Progenitor cell of endocrine pancreas (in vitro differentiated cells): ENCODE measurements at places on chromosomes 4 and X.
A peak's percentile ranks its signal among the peaks of the same experiment; 100 is the strongest.

GRCh38 chrX:129540722-129541184 is 694 bp downstream of the OCRL start:
- DNase-seq = no peak

DNA sequence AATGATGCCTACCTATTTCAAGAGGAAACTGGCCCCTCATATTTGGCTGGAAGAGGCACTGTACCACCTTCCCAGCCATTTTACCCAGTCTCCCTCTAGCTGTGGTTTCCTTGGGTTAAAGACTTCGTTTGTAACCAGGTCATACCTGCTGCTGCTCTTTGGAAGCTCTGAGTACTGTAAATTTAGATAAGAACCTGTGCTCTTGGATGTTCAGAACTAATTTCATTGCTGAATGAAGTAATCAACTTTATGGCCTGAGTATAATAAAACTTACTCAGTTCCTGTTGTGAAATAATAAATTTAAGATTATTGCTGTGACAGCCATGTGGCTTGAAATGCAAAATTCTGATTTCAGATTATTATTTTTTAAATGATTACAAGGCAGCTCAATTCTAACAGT is 12.2 kb downstream of the MTTP start:
- no peak for DNase-seq

DNA sequence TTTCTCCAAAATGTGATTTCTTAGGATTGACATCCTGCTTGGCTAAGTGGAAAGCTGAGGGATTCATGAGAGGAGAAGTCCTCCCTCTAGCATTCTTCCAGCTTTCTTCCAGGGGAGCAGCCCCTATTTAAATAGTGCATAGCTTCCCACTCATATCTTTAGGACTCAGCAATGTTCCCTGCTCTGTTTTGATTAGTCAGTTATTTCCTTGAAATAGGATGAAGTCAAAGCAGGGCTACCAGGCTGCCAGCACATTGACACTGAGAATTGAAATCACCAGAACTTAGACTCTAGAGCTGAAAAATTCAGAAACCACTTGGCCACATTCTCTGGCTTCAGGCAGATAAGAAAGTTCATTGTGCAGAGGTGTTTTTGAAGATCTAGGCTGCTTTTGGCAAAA is 74.7 kb upstream of the SMAD1 start:
- DNase-seq = no peak

DNA sequence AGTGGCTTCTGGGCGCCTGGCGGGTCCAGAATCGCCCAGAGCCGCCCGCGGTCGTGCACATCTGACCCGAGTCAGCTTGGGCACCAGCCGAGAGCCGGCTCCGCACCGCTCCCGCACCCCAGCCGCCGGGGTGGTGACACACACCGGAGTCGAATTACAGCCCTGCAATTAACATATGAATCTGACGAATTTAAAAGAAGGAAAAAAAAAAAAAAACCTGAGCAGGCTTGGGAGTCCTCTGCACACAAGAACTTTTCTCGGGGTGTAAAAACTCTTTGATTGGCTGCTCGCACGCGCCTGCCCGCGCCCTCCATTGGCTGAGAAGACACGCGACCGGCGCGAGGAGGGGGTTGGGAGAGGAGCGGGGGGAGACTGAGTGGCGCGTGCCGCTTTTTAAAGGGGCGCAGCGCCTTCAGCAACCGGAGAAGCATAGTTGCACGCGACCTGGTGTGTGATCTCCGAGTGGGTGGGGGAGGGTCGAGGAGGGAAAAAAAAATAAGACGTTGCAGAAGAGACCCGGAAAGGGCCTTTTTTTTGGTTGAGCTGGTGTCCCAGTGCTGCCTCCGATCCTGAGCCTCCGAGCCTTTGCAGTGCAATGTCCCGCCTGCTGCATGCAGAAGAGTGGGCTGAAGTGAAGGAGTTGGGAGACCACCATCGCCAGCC is at the start of gene ATOH1:
TSS of gene ATOH1 (plus strand) at position 422 of the 663 bp plus-strand sequence. CDS start at position 596, 174 bp downstream.
- DNase-seq = peak; percentile 37

DNA sequence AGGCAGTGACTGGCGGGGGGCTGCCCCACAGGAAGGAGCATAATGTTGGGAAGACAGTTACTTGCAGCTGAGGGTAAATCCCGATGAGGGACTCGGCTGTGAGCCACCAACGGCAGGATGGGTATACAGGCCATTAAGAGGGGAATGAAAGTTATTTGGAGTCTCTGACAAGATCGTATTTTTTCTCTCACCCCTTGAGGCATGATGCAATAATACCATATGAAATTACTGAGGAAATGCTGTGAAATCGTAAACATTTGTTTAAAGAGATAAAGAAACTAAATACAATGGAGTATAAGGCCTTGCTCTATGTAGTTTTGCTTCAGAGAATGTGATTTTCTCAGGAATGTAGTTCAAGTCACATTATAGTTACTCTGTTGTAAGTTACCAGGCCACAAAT is 12.7 kb downstream of the IL1RAPL1 start:
- DNase-seq = no peak

DNA sequence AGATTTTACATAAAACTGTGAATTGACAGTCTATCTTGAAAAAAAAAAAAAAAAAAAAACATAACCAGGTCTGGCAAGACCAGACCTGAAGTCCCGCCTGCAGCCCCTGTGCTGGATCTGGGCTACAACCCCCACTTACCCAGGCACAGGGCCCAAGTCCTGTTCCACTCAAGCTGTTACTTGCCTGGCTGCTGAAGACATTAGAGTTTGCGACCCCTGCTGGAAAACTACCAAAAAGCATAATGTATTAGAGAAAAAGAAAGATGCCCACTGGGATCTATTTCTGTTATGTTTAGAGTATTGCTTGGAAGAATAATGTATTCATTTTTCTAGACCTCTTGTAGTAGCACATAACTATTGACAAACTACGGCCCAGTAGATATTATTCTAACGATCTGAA is 4.7 kb downstream of the HS3ST1 start:
- no peak for DNase-seq

DNA sequence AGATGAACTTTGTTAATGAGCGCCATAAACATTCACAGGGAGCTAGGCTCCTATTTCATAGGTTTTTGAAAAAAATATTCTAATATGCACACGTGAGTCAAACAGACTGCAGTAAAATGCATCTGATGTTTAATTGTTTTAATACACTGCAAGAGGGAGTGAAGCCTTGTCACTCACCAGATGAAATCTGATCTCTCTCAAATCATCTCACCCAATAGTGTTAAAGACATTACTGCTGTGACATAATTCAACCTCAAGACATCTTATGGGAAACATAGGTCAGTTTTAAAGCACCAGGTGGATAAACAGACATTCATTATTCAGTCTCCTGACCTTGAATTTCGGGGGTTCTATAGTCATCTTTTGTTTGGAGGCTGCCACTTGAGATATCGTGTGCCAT is 148.3 kb downstream of the MAML3 start:
- DNase-seq = no peak

DNA sequence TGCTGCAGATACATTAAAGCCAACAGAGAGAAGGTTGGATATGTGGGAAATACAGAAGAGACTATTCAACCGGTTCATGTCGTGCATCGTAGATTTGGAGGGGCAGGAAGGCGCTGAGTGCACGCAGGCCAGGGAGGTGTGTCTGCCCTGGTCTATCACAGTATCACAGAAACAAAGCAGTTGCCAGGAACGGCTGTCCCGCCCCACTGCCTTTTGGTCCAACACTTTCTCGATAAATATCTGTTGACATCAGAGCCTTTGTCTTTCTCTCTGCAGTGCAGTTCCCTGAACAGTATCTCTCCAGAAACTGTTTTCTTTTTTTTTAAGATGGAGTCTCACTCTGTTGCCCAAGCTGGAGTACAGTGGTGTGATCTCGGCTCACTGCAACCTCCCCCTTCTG is 151.1 kb upstream of the BCOR start:
- no peak for DNase-seq

DNA sequence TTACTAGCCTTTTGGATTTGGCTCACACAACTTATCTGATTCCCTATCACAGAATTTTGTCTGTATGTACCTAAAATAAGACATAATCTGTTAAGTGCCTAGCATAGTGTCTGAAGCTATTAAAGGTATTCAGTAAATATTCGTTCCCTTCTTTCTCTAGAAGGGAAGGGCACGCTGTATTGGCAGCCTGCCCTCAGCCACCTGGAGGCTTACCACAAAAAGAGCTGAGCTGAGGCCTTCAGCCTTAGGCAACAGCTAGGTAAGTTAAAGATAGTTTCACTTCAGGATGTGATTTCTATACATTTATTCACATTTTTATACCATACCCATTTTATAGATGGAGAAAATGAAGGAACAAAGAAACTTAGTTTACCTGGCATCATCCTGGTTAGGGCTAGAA is 400.0 kb upstream of the LCORL start:
- DNase-seq = no peak

DNA sequence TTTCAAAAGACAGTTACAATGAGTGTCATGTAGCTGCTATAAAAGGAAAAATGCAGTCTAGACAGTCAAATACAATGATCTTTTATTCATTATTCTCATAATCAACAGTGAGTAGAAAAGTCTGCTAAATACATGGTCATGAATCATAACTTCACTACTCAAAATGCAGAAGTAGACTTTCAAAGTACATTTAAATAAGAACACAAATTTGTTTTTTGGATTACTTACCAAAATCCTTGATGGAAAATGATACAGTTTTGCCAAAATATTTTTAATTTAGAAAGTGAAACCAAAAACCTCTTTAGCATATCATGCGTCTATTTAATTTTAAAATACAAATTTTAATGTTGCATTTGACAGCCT is 4.9 kb downstream of the ACSL4 start:
- no peak for DNase-seq

DNA sequence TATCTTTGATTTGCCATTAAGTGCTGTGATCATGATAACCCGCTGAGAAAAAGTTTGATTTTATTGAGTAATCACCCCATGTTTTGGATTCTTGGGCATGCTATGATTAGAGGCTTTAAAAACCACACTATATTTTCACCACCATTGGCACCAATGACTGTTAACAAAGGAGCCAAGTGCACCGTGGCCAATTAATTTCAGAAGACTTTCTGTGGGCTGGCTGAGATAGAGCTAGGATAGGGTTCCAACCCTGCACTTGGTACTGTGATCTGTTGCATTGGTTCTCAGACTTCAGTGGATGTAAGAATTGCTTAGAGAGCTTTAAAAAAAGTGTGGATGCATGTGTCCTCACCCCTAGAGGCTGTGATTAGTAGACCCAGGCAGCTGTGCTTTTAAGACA is 32.4 kb downstream of the OCRL start:
- DNase-seq = no peak

DNA sequence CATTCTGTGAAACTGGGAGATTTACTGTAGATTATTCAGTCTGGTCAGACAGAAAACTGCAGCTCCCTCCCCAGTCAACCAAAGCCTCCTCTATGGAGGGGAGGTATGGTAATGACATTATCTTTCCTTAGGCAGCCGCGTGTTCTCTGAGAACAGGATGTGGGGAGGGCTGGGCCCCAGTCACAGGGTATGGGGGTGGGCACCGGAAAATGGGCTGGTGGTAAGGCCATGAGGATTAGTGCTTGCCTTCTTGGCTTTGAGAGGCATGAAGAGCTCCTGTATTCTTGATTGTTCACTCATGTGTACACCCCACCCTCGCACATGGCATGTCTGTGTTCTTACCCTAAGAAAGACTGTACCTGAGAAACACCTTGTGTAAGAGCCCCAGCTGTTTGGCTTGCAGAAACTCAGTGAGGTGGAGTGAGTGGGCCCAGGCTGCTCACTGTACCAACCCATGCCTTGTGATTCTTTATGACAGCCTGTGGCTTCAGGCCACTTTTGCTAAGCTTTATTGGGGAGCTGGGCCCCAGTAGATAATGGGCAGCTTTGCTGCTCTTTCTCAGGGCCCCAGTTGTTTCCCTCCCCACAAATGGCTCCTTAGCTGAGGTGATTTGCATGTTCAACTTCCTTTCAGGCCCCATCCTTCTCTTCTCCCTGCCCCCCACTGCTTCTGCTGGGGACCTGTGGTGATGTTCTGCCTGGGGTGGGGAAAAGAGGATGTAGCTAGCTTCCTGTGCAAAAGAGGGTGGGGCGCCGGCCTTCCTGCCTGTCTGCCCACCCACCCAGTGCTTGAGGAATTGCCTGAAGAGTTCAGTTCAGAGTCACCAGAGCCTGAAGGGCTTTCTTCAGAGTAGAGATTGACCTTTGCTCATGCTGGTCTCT is 30.7 kb downstream of the MSN start:
- no peak for DNase-seq

- no peak for DNase-seq
Measured at GRCh38 chrX:22575161-22575845, 302.6 kb downstream of the CBLL2 start.

- no peak for DNase-seq
Measured at GRCh38 chr4:177975315-177975987, 533.2 kb upstream of the AGA start.

DNA sequence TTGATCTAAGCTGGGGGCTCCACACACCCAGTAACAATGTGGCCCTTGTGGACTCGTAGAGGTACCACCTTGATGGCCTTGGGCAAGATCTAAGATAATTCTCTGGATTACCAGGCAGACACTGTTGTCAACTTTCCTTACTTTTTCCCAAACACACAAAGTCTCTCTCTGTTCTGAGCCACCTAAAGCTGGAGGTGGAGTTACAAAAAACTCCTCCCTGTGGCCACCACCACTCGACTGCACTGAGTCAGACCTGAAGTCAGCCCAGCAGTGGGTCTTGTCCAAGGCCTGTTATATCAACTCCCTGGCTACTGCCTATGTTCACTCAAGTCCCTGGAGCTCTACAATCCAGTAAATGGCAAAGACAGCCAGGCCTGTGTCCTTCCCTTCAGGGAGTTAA is 70.1 kb upstream of the TECRL start:
- DNase-seq = no peak

GRCh38 chr4:147488556-147488955 is 7.7 kb downstream of the EDNRA start:
- no peak for DNase-seq

DNA sequence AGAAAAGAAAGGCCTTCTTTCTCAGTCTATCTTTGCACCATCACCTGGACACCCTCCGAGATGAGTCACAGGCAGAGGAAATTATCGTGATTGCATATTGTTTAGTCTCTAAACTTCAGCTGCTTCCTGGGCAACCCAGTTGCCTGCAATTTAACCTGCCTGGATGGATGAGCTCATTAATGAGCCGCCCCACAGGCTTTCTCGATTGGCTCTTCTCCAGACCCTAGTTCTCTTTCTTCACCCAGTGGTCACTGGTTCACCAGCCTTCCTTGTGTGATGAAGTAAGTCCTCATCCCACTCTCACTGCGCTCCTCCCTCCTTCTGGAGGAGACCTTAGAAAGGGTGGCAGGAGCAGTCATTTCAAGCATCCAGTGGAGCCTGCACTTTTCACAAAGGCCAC is 94.4 kb downstream of the SOWAHB start:
- no peak for DNase-seq

DNA sequence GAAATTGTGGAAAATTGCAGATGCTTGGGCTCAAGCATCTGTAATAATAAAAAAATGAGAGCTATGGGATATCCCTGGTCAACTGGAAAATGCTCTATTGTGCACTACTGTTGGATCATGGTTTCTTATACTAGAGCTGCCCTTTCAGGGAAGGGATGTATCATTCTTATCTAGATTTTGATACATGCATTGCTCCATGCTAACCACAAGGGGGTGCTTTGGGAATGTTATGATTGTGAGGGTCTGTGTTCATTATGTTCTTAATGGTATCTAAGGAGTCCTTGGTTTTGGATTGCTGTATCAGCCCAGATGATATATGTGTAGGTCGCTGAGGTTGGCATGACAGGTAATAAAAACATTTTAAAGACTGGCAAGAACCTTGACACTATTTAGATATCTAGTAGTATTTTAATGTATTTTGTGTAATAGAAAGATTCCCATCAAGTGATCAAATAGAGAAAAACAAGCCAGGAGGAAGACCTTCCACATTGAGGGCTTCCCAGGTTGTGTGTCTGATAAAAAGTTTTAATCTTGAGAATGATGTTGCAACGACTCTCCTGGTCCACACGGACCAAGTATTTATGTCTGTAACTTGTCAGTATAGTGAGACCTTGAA is 49.2 kb upstream of the TLR2 start:
- DNase-seq = no peak
